ENCODE measurements at places on chromosomes 1 and 21.

- DNase-seq = no peak
Measured at GRCh38 chr1:51520700-51521248, 1.7 kb upstream of the EPS15 start.

DNA sequence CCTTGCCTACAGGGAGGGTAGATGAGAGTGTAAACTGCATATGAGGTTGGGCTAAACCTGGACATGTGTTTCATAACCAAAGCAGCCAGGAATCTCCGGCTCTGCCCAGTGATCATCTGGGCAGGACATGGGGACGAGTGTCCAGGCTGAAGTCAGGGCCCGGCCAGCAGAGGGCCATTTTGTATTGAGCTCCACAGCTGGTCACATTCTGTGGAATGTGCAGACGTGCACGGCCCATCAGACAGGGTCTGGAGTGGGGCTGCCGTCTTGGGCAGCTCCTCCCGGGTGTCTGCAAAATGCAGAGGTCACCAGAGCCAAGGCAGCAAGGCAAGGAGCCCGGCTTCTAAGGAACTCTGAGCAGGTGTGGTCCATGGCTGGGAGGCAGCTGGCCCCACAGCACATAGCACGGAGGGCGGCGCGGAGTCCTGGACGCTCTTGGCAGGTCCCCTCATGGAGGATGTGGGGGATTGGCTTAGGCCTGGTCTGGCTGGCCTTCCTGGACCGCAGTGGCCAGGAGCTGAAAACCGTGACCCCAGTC, 6.2 kb downstream of the LRRC3 start:
- no peak for DNase-seq

DNA sequence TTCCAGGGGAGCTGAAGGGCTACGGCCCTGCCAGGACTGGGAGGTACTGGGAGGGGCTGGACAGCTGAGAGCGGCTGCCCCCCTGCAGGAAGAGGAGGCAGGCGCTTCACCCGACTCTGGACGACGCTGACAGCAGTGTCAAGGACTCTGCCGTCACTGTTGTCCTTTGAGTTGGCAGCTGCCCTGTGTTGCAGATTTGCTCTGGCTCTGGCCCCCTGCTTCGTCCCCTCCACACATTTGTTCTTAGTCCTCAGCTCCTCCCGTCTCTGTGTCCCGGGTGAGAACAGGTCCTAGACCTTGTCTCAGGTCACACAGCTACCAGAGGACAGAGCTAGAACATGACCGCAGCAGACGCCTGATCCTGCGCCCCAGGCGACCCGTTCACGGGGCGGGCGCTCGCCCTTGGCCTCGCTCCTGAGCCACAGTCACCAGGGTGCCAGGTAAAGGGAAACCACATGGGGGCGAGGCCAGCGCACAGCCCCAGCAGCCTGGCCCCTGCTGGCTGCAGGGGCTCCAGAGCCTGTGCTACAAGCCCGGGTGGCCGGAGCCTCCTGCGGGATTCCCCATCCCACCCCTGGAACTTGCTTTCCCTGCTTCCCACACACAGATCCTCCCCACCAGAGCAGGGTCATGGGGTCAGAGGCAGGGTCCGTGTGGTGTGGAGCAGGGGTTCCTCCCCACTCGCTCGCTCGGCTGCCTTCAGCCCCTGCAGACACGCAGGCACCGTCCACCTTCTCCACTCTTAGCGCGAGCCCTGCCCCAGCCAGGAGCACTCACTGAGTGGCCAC, 10.7 kb upstream of the NPHP4 start:
- peak; percentile 50 for DNase-seq

DNA sequence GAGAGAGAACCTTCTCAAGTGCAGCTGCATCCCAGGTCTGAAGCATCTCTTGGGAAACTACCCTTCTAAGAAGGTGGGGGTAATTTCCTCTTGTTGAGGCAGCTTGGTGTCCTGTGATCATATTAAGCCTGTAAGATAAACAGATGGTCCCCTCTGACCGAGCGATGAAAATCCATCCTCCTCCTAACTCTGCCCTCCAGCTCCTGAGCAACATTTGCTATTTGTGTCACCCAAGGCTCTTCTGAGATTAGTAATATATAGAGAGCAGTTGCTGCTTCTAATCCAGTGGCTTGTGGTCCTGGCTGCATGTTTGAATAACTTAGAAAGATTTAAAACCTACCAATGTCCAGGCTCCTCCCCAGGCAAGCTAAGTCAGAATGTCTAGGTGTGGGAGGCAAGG, 123.7 kb downstream of the DISC1 start:
- no peak for DNase-seq

DNA sequence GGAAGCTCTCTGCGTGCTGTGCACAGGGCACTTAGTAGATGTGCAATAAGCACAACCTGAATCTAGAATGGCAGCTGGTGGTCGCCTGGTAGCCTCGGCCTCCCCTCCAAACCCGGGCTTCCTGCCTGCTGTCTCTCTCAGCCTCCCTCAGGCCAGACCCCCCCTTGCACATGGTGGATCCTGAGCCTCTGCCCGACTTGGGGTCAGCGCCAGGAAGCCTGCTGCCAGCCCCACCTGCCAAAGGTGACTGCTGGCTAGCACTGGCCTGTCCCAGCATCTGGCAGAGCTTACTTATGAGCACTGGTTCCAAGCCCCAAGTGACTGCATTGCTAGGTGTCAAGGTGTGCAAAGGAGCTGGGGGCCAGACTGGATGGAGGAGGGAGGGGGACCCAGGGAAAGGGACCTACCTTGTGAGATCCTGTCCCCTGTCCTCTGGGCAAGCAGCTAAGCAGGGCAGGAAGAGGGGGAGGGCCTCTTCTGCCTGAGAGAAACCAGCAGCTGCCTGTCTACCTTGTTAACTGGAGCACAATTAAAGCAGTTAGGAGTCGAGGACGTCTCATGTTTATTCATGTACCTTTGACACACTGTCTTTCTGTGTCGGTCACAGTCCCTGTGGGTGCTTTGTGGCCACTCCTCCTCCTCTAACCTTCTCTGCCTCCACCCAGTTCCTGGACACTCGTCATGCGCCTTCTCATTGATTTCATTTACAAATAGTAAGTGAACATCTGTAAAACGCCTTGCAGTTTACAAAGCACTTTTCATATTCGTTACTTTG, 100.9 kb downstream of the DDX20 start:
- DNase-seq = peak; percentile 18

DNA sequence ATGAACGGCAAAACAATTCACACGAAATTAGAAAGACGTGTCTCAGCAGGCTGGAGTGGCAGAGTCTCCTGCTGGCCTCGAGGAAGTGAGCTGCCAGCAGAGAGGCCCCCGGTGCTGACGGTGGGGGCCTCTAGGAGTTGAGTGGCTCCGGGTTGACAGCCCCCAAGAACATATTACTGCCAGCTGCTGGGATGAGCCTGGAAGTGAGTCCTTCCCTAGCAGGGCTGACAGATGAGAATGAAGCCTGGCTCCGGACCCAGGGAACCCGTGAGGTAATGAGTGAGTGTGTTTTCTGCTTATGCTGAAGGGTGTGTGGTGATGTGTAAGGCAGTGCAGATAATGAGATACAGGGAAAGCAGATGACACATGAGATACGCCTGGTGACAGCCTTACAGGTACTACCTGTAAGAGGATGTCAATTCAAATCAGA, 23.5 kb upstream of the LRRC47 start:
- no peak for DNase-seq

DNA sequence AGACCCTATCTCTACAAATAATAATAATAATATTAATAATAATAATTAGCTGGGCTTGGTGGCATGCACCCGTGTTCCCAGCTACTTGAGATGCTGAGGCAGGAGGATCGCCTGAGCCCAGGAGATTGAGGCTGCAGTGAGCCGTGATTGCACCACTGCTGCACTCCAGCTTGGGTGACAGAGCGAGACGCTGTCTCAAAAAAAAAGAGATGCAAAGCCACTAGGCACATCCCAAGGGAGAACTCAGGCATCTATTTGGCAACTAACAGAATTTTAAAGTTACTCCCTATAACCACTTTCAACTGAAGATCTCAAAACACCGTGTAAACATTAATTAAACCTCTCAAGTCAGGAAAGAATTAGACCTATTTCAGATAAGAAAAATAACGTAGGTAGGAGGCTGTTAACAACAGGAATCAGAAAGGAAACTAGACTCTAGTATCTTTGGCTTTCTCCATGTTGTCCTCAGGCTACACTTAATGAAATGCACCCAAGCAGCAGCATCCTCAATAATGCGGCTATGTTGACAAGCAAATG, 3.7 kb downstream of the RNF19B start:
- no peak for DNase-seq
